Stimulated activated naive CD8-positive, alpha-beta T cell treated with anti-CD3 and anti-CD28 coated beads, Interleukin-15, amount 100 ng/mL, for 72 hours (primary cell): ENCODE measurements at places on chromosomes 1 and 21.
A peak's percentile ranks its signal among the peaks of the same experiment; 100 is the strongest.

GRCh38 chr1:90841473-90841872 is 124.4 kb upstream of the BARHL2 start:
- DNase-seq = no peak

DNA sequence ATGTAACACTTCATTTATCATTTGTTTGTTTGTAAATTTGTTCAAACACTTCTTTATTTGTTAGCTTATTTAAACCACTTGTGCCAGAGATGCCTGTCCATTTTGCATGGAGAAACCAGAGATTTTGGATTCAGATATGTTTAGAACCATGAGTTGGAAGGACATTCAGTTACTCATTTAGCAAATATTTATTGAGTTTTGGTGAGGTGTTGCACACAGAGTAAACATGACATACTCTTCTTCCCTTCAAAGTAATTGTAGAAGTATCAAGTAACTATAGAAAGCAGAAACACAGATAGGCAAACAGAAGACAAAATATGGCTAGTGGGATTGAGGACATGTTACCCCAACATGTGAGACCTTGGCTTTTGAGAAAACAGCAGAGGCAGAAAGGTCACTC is 136.8 kb upstream of the USP25 start:
- DNase-seq = no peak

DNA sequence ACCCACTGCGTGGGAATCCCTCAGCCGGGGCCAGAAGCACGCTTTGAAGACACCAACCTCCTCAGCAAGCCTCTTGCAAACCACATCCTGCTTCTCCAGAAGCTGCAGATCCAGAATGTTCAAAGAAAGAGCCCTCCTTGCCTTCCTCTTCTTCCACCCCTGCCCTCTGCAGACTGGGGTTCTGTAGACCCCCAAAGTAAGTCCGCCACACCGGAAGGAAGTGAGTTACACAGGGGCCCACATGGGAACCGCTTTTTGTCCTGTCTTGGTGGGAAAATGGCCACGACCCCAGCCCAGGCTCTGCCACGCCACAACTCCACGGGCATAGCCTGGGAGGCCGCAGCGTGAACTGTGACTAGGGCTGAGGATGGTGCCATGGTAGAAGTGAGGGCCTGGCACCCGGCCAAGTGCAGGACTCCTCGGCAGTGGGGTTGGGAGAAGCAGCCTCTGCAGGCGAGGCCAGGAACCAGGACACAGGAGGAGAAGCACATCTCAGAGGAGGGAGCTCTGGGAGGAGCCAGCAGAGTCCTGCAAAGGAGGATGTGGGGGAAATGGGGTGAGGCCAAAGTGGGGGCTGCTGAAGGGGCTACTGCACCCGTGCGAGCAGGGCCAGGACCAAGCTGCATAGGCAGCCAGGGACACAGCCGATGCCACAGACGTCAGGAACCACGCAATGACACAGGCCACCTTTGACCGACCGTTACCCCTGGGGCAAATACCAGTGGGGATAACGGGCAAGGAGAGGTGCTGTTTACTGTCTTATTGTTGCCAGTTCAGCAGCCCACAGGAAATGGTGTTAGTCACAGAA is 30.9 kb downstream of the PDE9A start:
- DNase-seq = peak; percentile 39

- peak; percentile 41 for DNase-seq
Observed at GRCh38 chr1:1407636-1408318, 684 bp upstream of the MRPL20 start.

DNA sequence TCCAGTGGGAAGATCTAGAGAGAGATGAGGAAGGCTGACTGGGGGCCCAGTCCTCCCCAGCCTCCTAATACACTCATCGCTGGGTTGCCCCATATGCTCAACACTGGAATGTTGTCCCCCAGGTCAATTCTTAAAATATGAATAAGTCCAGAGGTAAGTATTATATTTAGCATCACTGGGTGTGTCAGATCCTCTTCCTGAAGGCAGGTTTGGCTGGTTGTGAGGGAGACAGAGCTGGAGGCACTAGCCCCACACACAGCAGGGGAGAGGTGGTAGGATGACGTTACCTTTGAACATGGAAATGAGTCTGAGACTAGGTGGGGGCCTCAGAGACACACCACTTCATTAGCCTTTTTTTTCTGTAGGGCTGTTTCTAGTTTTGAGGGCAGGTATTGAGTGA is 42.6 kb downstream of the SLC44A3 start:
- DNase-seq = no peak

DNA sequence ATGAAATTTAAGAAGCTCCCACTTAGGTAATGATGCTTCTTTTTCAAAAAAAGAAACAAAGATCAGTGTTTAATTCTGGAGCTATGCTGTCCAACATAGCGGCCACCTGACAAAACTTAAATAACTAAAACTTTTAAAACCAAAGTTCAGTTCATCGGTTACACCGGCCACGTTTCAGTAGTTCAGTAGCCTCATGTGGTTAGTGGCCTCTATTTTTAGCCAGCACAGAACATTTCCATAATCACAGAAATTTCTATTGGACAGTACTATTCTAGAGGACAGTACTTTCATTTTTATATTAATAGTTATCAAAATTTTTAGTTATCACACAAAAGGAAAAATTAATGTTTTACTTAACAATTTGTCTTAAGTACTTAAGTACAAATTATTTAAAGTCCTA is 141.0 kb downstream of the USP25 start:
- DNase-seq = no peak

DNA sequence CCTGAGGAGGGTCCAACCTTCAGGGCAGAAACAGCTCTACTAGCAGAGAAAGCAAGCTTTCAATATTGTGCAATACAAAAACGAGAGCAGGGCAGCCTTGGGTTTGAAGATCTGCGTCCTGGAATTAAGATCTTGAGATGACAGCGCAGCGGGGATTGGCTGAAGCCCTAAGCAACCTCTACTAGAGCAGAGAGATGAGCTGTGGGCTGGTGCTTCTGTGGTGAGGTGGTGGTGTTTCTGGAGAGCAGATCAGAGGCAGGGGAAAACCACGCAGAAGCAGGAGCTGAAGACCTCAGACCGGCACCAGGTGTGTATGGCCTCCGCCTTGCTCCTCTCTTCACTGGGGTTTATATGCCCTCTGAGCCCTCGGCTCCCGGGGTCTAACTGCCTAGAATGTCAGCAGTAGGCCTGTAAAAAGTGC is 12.5 kb downstream of the TRAF3IP3 start:
- DNase-seq = peak; percentile 95
